ENCODE measurements at places on chromosomes 12 and 14.

- DNase-seq, result no peak
These were observed 247.7 kb downstream of the ATP23 start for GRCh38 chr12:58189030-58189429.

GRCh38 chr14:23446291-23446851 lies 10.9 kb upstream of the MYH7 start:
- DNase-seq, result no peak

DNA sequence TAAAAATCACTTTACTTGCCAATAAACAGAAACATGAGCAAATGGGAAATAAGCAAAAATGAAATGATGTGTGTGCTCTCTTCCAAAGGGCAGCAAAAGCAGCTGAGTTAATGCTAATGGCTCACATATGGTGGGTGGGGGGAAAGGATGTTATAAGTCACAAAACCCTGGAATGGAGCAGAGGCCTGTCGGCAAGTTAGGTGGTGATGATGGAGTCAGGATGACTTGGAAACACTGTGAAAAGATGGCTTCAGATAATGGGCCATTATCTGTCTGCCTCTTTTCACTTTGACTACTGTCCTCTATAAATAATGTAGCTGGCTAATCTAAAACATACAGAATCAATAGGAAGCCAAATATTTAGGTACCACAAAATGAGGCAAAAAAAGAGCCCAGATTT lies 228.7 kb downstream of the APAF1 start:
- no peak for DNase-seq

- DNase-seq, result no peak
These were observed 10.6 kb upstream of the ANO6 start for GRCh38 chr12:45205165-45205825.

GRCh38 chr12:93042283-93042682 lies 113.2 kb upstream of the EEA1 start:
- no peak for DNase-seq

DNA sequence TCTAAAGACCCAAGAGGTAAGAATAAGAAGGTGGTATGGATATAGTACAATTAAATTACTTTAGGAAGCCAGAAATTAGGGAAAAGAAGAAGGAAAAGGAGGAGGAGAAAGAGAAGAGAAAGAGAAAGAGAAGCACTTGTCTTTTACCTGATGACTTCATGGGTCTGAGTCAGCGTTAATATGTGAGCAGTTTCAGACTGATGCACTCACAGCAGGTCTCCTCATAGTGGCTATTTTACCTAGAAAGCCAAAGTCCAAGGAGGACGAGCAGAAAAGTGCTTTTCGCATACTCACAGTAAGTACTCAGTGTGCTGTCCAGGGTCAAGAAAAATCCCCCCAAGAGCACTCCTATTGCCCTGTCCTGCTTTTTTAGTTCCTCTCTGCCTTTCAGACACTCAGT lies 222.1 kb downstream of the C12orf42 start:
- no peak for DNase-seq

- DNase-seq, result no peak
These were observed 59.4 kb upstream of the FOXN3 start for GRCh38 chr14:89476354-89476896.

- no peak for DNase-seq
These were observed 5.7 kb downstream of the SDSL start for GRCh38 chr12:113427882-113428281.

DNA sequence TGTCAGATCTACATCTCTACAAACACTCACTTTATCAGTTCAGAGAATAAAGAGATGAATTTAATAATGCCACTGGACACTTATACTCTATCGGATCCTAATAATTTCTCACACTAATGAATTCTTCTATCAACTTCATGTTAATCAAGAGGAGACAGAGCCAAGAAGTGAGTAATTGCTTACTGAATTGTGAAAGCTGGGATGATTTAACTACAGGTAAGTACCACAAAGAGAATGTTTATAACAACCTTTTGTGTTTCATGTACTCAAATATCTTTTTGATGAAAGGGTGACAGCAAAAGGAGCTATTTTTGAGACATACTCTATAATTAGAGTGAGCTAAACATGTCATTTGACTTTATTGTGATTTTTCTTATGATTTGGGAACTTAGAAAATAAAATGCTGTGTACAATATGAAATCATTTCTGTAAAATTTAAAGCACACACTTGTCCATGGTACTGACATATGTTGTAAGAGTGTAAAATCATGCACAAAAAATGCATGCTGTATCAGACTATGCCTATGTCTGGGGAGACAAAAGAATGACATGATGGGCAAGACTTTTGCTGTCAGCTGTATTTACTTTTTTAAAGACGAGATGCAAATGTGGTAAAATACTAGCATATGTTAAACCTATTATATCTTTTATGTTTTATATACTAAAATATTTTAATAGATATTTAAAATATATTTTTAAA lies 361.2 kb downstream of the CCER1 start:
- DNase-seq, result no peak

DNA sequence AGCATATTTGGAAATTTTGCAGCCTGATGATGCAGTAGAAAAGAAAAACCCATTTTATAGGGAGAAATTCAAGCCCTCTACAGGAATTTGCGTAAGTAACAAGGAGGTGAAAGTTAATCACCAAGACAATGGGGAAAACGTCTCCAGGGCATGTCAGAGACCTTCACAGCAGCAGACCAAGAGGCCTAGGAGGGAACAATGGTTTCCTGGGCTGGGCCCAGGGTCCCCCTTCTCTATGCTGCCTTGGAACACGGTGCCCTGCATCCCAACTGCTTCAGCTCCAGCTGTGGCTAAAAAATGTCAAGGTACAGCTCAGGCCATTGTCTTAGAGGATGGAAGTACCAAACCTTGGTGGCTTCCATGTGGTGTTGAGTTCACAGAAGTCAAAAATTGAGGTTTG lies 6.5 kb upstream of the KRT6C start:
- DNase-seq, result no peak

DNA sequence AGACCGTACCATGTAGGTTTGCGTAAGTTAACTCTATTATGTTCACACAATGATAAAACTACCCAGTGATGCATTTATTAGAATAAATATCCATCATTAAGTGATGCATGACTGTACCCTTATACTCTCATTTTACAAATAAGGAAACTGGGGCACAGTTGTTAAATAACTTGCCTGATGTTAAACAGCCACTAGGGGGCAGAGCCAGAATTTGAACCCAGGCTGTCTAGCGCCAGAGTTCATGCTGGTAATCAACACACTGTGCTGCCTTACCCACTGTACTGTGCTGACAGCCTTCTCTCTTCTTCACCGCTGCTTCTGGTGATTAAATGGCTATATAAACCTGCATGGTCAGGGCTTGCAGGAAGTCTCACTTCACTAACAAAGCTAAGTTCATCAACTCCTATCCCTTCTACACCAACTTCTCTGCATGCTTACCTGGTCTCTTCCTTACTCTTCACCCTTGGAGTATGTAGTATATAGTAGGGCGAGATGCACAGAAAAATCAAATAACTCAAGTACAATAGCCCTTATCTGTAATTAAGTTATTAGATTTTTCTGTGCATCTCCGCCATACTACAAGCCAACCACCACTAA lies 43.6 kb upstream of the APPL2 start:
- DNase-seq, result peak; percentile 27

Measured in mucosa of gallbladder (tissue), 1 donor.